ENCODE measurements at places on chromosomes 5 and 9.

GRCh38 chr9:127703289-127703946, 3.4 kb upstream of the CFAP157 start:
- DNase-seq: no peak

DNA sequence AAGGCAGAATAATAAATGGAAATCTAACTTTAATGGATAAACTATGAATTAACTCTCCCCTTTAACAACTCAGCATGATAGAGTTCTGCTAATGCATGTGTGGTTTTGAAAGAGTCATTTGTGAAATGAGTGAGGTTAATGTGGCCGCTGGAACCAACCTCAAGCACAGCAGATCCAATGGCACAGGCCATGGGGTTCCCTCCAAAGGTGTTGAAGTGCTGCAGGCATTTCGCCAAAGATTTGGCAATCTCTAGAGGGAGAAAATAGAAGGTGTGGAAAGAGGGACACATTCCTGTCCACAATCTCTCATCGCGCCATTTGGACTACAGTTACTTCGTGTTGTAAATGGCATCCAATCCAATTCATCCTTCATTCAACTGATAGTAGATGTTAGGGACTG, 35.0 kb downstream of the AGXT2 start:
- no peak for DNase-seq

- no peak for DNase-seq
Observed at GRCh38 chr5:78760366-78760765, 111.8 kb upstream of the LHFPL2 start.

DNA sequence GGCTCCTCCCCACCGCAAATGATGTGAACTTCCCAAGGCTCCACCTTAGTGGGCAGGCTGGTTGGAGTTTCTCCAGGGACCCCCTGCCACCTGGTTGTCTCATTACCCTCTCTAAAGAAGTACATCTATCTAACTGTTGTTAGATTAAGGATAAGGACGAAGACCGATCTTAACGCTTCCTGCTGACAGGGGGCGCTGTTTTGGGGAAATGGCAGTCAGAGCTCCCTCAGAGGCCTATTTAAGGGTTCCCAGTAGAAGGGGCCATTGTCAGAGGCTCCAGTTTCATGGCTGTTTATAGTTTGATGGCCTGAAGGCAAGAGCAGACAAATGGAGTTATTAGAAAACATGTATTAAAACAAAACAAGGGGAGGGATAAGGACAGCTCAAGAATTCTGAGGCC, 100.1 kb downstream of the SPEF2 start:
- DNase-seq: no peak

DNA sequence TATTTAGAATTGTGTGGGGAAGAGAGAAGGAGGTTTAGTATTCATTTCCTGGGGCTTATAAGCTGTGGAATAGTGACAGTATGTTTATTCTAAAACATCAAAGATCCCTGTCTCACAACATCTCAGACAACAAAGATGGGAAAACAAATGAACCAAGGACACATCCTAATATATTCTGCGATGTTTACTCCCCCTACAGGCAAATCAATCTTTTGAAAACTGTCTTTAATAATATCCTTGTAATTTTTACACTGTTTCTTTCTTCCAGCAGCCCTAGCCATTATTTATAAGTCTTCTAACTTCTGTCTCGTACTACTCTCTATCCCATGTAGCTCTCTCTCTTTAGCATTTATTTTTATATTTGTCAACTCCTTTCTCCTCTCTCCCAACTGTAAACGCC, 33.5 kb upstream of the TMEM252 start:
- DNase-seq: no peak

DNA sequence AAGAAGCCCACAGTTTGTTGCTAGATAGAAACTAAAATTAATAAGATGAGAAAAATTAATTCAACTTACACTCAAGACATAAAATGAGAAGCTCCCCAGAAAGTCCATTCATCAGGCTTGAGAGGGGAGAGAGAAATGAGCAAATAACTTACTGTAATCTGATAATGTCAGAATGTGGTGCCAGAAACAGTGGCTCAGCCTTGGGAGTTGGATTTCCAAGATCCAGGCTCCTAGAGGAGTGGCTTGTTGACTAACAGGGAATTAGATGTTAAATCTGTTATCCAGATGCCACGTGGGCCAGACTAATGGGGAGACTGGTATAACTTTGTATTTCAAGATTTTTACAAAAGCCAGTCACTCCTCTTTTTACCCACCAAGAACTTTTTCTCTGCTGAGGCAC, 458.2 kb downstream of the GADD45G start:
- DNase-seq: no peak

DNA sequence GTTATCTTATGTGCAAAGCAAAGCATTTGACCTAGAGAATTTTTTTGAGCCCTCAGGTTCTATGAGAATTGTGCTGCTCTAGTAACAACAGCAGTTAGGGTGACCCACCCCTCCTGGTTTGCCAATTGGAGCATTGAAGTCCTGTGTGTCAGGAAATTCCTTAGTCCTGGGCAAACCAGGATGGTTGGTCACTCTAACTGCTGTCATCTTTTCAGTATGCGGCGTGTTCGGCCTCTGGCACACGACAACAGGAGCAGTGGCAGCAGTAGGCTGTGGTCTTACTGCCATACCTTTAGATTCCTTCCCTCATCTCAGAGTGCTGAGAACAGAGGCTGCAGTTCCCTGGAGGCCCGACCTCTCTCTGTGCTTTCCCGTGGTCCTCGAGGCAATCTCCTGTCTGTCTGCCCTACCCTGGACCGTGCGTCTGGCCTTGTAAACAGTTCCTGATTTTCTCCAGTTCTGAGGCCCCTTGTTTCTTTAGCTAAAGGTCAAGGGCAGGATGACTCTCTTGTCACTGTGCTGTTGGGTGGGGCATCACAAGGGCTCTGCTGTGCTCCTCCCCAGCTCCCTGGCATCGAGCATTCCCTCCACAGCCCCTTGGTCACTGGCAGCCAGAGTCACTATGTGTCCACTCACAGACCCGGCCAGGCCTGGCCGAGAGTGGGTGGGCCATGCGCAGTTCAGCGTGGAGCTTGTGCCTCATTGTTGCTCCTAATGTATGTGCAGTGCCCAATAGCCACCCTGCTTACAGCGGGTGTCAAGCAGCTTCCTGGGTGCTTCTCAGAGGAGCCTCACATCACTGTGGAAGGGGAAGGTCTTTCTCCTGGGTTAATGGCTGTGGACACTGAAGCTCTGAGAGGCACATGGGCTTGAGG, 18.5 kb upstream of the COL15A1 start:
- no peak for DNase-seq

- no peak for DNase-seq
Observed at GRCh38 chr5:117800261-117800660, 1188.1 kb downstream of the DTWD2 start.

DNA sequence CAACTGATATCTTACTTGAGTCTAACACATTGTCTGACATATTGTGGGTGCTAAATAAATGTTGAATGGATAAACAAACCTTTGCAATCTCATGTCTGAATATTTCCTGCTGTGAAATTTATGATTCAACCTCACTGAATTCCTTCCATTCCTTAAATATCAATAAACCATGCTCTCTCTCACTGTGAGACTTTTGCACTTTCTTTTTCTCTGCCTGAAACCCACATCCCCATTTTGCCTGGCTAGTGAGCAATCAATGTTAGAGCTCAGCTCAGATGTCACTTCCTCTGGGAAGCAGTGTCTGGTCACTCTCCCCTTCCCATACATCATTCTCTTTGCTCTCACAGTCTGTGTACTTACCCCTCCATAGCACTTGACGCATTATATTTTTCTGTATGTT, 383.7 kb upstream of the TRPC7 start:
- DNase-seq: no peak

GRCh38 chr9:72856972-72857623, 95.8 kb downstream of the ALDH1A1 start:
- DNase-seq: peak; percentile 28

DNA sequence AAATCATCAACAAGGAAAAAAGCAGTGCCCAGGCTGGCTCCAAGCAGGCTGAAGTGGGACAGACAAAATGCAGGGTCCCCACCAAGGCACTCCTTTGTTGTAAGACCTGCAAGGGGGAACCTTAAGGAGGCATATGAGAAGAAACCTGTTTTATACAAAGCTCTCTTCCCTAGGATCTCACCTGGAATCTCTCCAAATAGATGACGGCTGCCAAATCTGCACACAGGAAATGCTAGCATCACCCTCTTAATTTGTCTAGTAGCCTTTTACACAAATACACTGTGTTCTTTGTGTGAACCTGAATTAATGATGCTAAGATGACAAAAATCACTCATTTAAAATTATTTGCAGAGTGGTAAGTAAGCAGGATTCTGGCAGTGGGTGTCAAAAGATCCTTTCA, 280.2 kb downstream of the SPOCK1 start:
- DNase-seq: no peak

- DNase-seq: no peak
Observed at GRCh38 chr9:121388140-121388905, 18.3 kb upstream of the STOM start.

DNA sequence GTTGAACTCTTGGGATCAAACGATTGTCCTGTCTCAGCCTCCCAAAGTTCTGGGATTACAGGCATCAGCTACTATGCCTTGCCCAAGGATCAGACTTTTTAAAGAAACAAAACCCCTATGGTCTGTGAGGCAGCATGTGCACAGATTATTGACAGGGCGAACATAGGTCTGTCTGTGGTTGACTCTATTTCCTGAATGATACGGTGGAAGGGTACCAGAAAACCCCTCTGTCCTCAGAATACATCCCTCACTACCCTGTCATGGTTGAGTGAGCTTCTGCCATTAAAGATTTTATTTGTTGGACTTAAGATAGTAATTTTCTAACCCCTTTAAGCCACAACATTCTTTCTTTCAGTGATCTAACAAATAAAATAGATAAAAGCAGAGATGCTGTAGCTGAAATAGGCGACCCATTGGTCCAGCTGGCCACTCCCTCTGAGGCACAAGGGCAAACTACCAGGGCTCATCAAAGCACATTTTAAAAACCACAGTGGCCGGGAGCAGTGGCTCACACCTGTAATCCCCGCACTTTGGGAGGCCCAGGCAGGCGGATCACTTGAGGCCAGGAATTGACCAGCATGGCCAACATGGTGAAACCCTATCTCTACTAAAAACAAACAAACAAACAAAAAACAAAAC, 84.9 kb upstream of the ANKRD55 start:
- no peak for DNase-seq

Data from Right ventricle myocardium inferior (tissue), 1 donor.